ENCODE measurements at places on chromosomes 2 and 18.

- DNase-seq, result no peak
Observed at GRCh38 chr2:162072976-162073887, 783 bp downstream of the DPP4 start.

DNA sequence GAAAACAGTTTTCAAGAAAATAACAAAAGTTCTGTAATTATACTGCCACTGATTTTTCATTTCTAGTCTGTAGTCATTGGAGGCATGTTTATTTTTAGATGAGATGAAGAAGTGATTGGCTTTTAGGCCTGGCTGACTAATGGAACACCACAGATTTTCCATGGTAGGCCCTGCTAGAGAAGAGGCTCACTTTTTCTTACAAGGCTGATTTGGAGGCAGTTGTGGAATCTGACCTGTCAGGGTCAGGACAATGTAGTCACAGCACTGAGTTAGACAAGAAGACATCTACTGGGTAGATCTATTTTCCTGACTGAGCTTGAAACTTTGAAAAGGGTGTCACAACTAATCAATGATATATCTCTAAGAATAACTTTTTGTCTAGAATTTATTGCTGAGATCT is 43.9 kb downstream of the KDM3A start:
- no peak for DNase-seq

GRCh38 chr18:22935431-22935830 is 2.3 kb downstream of the RBBP8 start:
- no peak for DNase-seq

- peak; percentile 50 for DNase-seq
Observed at GRCh38 chr2:162256591-162256991, 13.3 kb upstream of the FAP start.

- peak; percentile 97 for DNase-seq
Observed at GRCh38 chr2:132671151-132671835, 1.3 kb upstream of the LYPD1 start.

DNA sequence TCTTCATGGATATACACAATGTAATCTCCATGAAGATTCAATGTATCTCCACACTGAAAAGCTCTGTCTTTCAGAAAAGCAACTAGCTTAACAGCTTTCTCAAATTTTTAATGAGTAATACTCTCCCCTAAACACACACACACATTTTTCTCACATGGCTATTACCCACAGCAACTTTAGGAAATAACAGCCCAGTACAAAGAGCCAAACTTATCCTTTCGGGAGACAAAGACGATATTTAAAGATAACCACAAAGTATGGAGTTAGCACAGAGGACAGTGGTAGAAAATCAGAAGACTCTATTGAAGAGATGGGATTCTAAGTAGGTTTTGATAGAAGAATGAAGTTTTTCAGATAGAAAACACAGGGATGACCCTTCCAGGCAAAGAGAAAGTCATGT is 394.9 kb upstream of the TRIB2 start:
- no peak for DNase-seq

GRCh38 chr2:197777823-197778407 is 7.2 kb downstream of the BOLL start:
- DNase-seq, result peak; percentile 35

GRCh38 chr2:177029501-177029900 is 183.1 kb upstream of the HNRNPA3 start:
- DNase-seq, result no peak

GRCh38 chr2:188292348-188293239 is 920 bp downstream of the GULP1 start:
- DNase-seq, result peak; percentile 94

GRCh38 chr2:219253753-219254589 is at the start of gene TUBA4A:
TUBA4A (minus strand) TSS chr2:219253918; CDS start chr2:219253858, 60 bp downstream.
- DNase-seq, result peak; percentile 76

GRCh38 chr2:9821805-9822445 is 21.3 kb upstream of the TAF1B start:
- no peak for DNase-seq

DNA sequence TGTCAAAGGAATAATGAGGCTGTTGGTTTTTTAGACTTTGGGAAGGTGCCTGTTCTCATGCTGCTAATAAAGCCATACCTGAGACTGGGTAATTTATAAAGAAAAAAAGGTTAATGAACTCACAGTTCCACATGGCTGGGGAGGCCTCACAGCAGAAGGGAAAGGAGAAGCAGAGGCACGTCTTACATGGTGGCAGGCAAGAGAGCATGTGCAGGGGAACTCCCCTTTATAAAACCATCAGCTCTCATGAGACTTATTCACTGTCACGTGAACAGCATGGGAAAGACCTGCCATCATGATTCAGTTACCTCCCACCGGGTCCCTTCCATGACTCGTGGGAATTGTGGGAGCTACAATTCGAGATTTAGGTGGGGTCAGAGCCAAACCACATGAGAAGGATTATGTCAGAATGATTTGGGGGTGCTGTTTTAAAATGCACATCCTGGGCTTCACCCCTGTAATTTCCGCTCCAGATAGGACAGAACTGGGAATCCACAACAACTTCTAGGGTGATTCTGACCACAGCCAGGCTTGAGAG is 37.8 kb downstream of the TCF7L1 start:
- DNase-seq, result no peak

DNA sequence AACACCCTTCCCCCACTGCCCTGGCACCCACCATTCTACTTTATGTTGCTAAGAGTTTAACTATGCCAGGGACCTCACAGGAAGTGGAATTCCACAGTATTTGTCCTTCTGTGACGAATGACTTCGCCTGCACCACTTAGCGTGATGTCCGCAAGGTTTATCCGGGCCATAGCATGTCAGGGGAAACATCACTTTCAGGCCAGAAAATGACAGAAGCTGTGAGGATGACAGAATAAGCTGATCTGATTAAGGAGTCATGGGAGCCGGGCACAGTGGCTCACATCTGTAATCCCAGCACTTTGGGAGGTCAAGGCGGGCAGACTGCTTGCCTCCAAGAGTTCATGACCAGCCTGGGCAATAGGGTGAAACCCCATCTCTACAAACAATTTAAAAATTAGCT is 248.8 kb downstream of the EIPR1 start:
- no peak for DNase-seq

- DNase-seq, result no peak
Observed at GRCh38 chr2:174025271-174026121, 60.3 kb upstream of the SP3 start.

DNA sequence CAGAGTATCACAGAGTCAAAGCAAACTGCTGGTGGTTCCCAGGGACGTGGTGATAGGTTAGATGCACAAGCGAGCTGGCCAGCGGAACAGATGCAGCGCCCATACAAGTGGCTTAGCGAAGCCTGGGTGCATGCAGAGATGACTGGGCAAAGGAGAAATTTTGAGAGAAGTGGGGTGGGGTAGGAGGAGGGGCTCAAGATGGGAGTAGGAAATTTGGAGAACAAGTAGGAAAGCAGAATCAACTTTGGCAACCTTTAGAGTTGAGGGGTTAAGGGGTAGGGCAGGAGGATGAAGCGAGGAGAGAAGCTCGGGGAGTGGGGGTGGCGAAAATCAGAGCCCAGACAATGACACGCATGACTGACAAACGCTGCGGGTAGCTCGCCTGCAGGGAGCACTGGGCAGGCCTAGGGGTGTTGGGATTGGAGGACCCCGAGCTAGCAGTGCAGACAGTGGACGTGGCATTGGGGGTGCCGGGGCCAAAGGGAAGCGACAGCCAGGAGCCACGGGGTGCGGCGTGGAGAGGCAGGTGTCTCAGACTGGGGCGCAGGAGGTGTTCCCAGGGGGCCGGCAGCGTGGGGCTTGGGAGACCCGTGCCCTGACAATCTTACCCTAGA is 431 bp downstream of the FAM98A start:
- peak; percentile 57 for DNase-seq

DNA sequence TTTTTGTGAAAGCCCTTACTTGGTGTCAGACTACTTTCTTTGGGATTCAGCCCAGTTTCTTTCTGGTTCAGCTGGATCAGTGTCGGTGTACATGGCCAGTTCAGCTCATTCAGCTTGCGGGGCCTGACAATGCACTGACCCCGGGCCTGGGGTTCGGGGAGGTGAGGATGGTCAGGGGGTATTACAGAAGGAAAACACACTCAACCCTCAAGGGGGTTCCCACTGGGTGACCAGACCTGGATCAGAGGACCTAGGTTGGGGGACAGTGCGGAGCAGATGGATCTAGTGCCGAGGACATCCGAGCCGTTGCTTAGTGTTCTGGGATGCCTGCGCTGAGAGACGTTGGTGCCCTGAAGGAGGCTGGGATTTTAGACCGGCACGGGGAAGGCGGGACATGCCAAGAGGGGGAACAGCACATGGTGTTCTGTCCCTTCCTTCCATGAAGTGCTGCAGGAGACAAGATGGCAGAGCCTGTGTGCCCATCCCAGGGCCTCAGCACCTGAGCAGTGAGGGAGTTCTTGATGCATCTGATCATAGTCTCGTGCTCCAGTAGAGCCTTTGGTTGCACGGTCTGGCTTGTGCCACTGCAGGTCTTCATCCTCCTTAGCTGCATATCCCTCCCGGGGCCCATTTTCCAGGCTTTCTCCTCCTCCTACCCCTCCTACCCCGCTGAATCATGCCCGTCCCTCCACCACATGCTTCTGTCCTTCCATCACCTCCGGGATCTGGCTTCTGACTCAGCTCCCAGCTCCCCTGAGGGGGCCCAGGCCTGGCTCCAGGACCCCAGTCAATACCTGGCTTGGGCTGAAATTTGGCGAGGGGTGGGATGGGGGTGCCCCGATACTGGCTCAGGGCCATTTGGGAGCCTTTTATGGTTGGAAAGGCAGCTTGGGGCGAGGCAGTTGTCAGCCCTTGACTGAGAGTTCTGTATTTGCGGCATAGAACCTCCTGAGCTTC is 18.0 kb downstream of the SPEG start:
- DNase-seq, result peak; percentile 98

DNA sequence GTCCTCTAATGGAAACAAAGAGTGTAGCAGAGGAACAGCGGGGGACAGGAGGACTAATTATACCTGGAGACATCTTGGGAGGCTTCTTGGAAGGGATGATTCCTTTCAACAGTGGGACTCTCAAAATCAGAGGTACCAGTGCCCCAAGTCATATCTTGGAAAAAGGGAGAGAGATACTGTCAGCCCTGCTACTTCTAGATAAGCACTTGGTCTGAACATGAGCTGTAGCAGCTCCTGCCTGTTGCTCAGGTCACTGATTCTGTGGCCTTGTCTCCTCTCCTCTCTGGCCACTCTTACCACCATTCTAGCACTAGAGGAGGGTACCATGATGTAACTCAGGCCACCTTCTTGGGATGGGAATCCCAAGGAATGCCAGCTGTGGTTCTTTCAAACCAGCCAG is 54.5 kb downstream of the MFSD6 start:
- DNase-seq, result no peak

DNA sequence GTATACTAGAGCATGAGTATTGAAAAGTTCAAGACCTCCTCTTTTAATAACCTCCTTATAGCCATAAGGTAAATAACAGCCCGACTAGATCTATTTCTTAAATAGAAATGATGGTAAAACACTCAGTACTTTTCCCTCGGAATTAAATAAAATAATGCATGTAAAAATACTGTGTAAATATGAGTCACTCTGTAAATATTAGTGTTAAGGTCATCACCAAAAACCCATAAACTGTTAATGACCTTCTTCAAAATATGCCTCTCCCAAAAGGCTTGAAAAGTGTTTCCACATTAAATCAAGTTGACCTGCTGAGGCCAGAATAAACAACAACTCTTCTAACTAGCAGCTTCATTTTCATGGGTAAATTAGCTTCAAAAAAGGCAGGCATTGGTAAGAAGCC is 25.3 kb upstream of the BZW1 start:
- peak; percentile 74 for DNase-seq

GRCh38 chr2:213259266-213259665 is 25.0 kb upstream of the SPAG16 start:
- no peak for DNase-seq

- peak; percentile 36 for DNase-seq
Observed at GRCh38 chr2:45869165-45869501, 217.7 kb downstream of the PRKCE start.

DNA sequence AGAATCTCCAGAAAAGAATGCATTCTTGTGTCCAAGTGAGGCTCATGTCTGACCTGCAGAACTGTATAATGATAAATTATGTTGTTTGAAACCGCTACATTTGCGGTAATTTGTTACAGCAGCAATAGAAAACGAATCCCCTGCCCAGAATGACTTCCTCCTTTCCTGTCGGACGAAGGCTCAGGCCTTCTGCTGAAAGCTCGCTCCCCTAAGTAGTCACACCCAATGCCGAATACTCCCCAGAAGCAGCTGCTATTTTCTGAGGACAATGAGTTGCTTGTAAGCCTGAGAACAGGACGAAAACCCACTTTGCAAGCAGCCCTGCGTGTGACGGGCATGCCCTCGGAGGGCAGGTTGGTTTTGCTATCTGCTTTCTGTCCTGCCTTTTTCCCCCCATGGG is 27.7 kb upstream of the PTPN4 start:
- no peak for DNase-seq

GRCh38 chr2:216970359-216970915 is 110.6 kb upstream of the TNP1 start:
- no peak for DNase-seq

GRCh38 chr2:223032187-223033142 is 19.5 kb upstream of the KCNE4 start:
- DNase-seq, result peak; percentile 73

DNA sequence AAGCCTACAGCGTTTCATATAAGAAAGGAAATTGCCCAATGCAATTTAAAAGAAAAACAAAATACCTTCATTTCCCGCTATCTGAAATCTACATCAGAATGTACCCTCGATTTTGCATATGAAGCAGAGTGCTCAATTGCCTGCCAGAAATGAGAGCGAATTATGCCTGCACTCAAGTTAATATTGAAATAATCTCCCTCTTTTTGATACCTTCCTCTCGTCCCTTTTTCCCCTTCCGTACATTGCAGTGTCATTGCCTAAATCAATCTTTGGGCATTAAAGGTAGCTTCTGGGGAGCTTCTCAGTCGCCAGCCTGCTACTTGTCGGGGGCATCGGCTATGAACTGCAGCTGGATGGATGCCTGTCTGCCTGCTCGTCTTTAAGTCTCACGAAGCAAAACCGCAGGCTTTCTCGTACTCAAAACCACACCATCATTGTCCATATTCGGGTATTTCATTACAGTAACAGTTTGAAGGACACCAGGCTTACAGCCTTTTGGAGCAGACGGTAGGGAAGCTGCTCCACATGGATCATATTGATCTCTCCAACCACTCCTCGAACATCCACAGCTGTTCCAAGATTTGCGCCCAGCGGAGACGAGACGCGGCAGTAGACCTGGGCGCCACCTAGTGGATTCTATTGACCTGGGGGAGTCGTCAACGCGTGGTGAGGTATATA is 64.0 kb upstream of the HNRNPA3 start:
- peak; percentile 75 for DNase-seq

DNA sequence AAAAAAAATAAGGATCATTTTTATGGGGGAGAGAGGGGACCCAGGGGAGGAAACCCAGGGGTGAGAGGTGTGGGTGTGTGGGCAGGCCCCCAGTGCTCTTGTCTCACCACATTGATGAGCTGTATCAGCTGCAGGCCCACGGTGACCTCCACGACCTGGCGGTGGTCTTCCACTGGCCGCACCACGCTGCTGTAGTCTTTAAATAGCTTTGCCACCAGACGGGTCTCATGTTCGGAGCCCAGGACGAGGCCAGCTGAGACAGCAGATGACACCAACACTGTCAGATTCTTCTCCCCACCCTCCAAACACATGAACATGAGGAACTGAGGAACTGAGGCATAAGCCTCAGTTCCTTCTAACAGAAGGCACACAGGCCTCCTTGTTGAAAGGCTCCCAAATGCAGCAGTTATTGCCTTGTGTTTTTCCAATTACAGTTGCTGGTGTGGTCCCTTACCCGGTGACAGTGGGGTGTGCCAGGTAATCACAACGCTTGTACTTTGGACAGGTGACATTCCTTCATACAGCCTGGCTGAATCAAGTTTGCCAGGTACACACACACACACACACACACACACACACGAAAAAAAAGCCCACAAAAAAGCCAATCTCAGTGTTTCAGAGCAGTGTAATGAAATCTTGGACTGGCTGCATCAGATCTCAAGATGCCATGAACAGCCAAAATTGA is 4.7 kb downstream of the CHRNA1 start:
- no peak for DNase-seq

Measured in M059J (cell line).